ENCODE measurements at places on chromosomes 16 and 17. TPM values are rescaled to one million over a fixed set of nuclear protein-coding genes. Genes with fewer than 3 reads are reported as not detected.

The TBX6 gene
- 0.42 TPM for total RNA-seq

The ALOX15B gene
- total RNA-seq, result not detected

The SMIM36 gene
- total RNA-seq, result not detected

The CTCF gene
- total RNA-seq, result 63.6 TPM

The KCNH4 gene
- total RNA-seq, result 0.47 TPM

The LITAFD gene
- not detected for total RNA-seq

The ATP2A1 gene
- total RNA-seq, result 1.4 TPM

The STH gene
- total RNA-seq, result not detected

The GNGT2 gene
- total RNA-seq, result 1.5 TPM

The COTL1 gene
- 353 TPM for total RNA-seq

The IL34 gene
- not detected for total RNA-seq

The EVI2A gene
- total RNA-seq, result 77.4 TPM
